Stimulated activated CD4-positive, alpha-beta T cell treated with anti-CD3 and anti-CD28 coated beads, Interleukin-4, amount 100 ng/mL, for 48 hours (primary cell): ENCODE measurements at places on chromosomes 6 and 20.

- DNase-seq: no peak
Observed at GRCh38 chr6:78908621-78909020, 41.3 kb downstream of the IRAK1BP1 start.

- no peak for DNase-seq
Observed at GRCh38 chr6:71466362-71466761, 177.8 kb downstream of the OGFRL1 start.

GRCh38 chr20:1332749-1333300 is 3.9 kb upstream of the SDCBP2 start:
- DNase-seq: no peak

GRCh38 chr6:24720131-24720603 is 1.2 kb upstream of the C6orf62 start:
- peak; percentile 69 for DNase-seq

DNA sequence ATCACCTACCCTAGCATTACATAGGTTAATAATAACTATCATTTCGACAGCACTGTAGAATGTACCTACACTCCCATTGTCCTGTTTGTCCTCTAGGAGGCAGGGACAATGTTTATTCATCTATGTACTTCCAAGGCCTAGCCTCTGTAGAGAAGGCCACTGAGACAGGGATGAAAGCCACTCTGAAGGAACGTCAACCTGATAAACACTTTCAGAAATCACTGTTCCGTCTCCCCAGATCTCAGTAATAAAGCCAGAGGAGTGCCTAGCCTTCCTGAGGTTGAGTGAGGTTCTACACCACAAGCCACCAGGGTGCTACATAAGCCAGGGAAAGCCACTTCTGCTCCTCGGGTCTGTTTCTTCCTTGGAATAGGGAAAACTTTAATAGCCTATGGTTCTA is 44.8 kb downstream of the POPDC3 start:
- DNase-seq: no peak

DNA sequence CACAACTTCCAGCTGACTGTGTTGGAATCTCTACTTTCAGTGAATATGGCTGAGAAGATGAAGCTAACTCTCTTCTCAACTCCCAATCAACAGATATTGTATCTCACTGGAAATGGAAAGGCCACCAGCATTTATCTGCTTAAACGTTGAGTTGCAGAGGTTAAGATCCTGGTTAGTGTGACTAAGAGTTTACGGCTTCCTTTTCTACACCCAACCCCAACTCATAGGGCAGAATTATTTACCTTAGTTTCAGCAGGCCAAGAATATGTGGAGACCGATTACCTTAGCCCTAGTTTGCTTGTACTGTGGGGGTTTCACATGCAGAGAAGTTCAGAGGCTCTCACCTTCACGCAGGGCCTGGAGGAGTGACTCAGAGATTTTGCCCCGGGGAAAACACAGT is 1026.6 kb downstream of the EYS start:
- no peak for DNase-seq

- DNase-seq: no peak
Observed at GRCh38 chr6:87220997-87221396, 65.6 kb downstream of the ZNF292 start.

DNA sequence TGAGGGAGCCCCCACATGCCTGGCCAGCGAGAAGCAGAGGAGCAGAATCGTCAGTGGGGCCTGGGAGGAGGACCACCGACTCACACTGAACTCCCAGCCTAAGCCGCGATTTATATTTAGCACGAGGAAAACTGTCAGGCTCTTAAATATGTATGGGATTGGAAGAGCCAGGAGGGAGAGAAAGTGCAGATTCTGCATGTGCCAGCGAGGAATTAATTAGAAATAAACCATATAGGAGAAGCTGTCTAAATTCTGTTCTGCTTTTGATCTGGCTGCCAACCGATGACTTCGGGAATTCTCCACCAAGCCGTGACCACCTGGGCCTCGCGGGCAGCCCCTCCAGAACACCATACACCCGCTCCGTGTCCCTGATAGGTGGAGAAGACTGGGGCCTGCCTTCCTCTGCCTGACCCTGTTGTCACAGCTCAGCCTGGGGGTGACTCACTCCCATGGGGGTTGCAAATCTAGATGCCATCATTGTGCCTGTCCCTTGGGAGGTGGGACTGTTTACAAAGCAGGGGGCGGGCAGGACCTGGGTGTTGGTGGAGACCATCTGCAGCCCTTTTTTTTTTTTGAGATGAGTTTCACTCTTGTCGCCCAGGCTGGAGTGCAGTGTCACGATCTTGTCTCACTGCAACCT is 91.1 kb upstream of the PMEPA1 start:
- no peak for DNase-seq

GRCh38 chr6:129212081-129212480 is 329.1 kb downstream of the LAMA2 start:
- DNase-seq: no peak

DNA sequence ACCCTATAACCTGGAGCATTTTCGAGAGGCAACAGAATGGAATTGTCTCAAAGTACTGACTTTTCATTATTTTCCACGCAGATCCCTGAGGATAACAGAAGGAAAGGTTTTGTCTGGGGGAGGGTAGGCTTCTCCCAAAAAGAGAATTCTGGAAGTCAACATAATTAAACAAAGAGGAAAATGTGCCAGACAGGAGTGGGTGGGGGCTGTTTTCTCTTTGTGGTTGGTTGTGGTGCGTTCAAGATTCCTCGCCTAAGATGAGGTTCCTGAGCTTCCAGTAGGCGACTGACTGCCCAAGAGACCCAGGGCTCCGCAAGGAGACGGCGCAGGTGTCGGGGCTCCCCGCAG is 70.4 kb downstream of the SOX4 start:
- DNase-seq: no peak

DNA sequence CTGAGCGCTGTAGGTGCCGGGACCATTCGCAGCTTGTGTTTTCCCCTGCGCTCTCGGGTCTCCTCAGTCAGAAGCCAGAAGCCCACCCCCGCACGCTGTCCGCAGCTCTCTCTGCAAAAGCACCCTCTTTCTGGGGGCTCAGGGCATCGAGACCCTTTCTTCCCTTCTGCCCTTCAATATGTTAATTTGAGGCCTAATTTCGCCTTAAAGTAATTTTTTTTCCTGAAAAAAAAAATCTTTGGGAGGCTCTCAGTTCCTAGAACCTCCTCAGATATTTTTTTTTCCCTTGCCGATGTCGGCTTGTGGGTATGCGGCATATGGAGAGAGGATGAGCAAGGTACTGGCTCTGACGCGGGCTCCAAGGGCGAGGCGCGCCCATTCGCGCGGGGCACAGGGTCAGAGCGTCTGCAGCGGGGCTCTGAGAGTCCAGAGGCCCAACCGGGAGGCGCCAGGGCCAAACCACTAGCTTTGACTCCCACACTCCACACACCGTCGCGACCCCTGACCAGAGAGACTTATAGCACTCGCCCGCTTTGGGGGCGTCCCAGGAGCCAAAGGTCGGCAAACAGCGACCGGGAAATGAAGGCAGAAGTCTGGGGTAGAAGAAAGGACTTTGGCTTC is 893 bp downstream of the PRDM13 start:
- DNase-seq: no peak

DNA sequence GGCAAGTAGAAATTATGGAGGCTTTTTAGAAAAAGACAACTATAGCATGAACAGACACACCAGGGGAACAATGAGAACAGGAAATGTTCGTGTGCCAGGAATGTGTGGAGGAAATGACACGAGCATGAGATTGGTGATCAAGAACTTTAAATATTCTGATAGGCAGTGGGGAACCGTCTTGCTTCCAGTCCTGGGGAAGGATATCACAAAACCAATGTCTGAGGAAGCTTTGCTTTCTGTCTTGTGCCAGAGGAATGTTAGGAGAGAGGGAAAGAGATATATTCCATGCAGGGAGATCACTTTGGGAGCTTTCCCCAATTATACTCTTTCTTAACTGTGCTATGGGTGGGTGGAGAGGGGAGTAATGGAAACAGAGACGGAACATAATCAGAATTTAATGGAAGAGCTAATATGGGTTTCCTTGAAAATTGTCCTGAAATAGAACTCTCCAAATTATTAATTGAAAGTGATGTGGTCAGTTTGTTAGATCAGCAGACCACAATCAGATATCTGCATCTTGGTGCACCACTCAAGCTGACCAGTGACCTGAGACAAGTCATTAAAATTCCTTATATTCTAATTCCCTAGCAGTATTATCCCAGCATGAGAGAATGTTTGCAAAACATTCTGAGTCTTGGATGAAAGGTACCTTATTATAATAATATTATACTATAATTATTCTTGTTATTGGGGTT is 178.2 kb downstream of the SOX4 start:
- no peak for DNase-seq

DNA sequence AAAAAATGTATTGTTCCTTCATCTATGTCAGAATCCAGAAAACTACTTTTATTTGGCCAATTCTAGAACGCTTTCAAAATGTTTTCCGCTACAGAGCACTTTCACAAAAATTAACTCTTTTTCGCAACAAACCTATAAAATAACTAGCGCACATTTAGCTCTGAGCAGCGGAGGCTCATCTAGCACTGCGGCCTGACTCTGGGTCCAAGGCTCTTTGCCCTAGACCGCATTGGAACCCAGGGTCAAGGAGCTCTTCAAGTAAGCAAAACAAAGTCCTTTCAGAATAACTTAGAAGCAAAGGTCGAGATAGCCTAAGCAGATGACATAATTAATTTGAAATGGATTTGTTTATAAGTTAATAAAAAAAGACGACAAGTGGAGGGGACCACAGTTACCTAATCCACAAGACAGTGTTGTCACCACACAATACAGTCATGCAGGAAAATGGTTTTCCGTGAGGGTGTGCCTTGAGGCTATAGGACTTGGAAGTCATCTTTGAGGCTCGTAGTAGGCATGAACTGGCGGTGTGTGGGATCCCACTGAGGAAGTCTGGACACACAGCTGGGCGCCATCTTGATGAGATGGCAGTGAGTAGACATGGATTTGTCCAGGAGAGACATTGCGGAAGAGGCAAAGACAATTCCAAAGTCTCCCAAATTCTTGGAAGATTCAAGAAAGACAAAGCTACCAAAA is 29.2 kb upstream of the IRF4 start:
- no peak for DNase-seq

GRCh38 chr20:58690396-58691135 is 2.0 kb upstream of the NPEPL1 start:
- DNase-seq: no peak

DNA sequence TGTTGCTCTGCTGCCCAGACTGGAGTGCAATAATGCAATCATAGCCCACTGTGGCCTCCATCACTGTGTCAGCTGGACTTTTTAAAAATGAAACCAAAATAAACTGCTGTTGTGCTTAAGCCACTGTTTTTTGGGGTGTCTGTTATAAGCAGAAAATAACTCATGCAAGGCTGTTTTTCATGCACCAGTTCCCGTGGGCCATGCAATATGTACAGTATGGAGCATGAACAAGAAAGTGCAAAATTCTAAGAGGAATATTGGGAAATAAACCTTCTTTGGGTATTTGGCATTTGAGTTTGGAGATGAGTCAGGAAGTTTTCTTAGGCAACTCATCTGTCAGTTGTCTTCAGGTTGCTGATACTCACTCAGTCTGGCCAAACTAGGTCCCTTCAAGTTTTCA is 14.9 kb upstream of the ZFAND3 start:
- no peak for DNase-seq

DNA sequence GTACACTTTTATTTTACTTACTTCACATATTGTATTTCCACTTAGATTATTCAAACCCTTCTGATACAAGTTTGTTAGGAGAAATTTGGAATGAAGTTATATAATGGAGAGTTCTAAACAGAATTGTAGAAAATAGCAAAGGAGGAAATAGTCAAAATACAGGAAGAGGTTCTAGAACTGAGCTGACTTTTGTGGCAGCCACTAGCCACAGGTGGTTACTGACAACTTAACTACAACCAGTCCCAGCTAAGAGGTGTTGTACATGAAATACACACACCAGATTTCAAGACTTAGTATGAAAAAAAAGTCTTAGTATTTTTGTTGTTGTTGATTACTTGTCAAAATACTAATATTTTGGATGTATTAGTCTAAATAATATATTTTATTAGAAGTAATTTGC is 727.4 kb upstream of the CITED2 start:
- no peak for DNase-seq

GRCh38 chr20:8527998-8528723 is 396.1 kb downstream of the PLCB1 start:
- no peak for DNase-seq

GRCh38 chr6:90297115-90297866 is 648 bp upstream of the BACH2 start:
- DNase-seq: no peak

GRCh38 chr6:165184192-165184979 is 125.0 kb downstream of the C6orf118 start:
- no peak for DNase-seq

DNA sequence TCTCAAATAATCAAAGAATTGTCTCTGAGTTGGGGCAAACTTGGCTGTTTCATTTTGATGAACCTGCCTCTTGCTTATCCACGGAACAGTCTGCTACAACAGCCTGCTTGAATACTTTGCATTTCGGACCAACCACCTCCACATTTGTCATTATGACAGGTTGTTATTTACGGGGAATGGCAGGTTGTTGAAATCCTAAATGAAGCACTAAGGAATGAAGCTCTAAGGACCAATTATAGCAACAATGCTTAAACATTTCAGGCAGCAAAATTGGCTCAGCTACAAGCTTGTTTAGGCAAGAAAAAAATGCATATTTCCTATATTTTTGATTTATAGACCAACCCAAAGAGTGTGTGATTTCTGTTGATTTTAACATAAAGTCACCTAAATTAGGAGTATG is 84.5 kb downstream of the MAP3K7 start:
- no peak for DNase-seq

DNA sequence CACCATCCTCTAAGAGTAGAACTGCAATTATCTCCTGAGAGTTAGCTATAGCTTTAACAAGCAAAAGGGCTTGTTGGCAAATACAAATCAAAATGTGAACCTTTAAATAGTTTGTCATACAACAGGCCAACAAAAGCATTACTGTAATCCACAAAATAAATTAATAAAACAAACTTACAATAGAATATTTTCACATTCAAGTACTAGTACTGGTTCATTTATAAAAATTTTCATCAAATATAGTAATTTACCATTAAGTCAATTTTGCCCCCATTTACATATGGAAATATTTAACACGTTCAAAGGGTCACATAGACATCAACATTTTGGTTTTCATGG is 9.4 kb downstream of the RBM39 start:
- DNase-seq: no peak

- DNase-seq: no peak
Observed at GRCh38 chr20:35597186-35597585, 18.4 kb upstream of the SPAG4 start.

DNA sequence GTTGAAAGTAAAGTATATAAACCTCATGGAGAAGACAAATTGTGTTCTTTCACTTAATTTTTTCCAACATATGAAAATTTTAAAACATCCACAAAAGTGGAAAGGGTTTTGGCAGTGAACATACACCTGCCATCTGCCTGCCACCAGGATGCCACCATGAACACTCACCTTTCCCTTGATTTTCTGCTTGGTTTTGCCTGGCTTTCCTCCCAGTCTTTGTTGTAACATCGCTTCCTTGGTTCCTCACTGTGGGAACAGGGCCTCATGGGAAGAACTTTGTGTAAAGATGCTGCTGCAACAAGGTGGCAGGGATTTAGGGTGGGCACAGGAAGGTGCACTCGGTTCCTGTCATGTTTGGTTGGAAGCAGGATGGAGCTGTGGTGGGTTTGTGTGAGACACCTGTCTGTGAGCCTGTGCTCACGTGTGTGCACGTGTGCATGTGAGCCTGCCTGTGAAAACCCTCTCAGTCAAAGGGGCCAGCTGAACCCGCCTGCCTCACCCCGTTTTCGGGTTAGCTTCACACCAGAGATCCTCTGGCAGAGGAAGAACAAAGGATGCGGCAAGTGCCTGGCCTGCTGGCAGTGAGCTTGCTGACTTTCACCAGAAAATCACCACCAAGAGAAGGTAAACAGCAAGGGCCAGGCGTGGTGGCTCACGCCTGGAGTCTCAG is 11.0 kb upstream of the RBM38 start:
- no peak for DNase-seq
